Daoy (cell line): ENCODE measurements at places on chromosomes 4 and X. TPM values are rescaled to one million over a fixed set of nuclear protein-coding genes. Genes with fewer than 3 reads are reported as not detected.

Gene KCTD8
- total RNA-seq, result not detected in 2 replicates

Gene FAT1
- 38.6 and 50.2 TPM in 2 replicates for total RNA-seq

Gene GPR173
- total RNA-seq, result 0.24 and 1.2 TPM in 2 replicates

Gene PCSK1N
- 28.7 and 32.1 TPM in 2 replicates for total RNA-seq

Gene EDA2R
- total RNA-seq, result 0.40 TPM in 1 of 2 replicates, not detected in the other

Gene GUCY1A1
- 1.4 and 1.5 TPM in 2 replicates for total RNA-seq

Gene MAGEB5
- not detected in 2 replicates for total RNA-seq

Gene CXorf49
- 0.57 TPM in 1 of 2 replicates, not detected in the other for total RNA-seq

Gene ARAP2
- 0.97 and 24.1 TPM in 2 replicates for total RNA-seq

Gene TMPRSS11F
- total RNA-seq, result 0.51 and 0.69 TPM in 2 replicates

Gene CABS1
- not detected in 2 replicates for total RNA-seq

Gene COX7B2
- total RNA-seq, result 32.6 and 55.2 TPM in 2 replicates

DNA sequence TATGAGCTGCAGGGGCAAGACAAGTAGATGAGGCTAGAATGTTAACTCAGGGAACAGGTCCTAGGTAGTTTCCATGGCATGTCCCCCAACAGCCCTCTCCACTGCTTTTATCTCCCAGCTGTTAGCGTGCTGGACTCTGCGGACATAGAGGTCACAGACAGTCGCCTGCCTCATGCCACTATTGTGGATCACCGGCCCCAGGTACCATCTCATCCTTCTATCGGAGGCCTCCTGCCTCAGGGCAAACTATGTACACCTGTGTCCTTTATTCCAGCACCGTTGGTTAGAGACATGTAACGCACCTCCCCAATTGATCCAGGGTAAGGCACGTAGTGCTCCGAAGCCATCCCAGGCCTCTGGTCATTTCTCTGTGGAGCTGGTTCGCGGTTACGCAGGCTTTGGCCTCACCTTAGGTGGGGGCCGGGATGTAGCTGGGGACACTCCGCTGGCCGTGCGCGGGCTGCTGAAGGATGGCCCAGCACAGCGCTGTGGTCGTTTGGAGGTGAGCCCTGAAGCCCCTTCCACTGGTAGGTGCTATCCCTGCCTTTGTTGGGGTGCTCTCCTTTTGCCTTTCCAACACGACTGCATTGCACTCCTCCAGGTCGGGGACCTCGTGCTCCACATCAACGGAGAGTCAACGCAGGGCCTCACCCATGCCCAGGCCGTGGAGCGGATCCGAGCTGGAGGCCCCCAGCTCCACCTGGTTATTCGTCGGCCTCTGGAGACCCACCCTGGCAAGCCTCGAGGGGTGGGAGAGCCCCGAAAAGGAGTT, 2.2 kb downstream of the MAGIX start:
- DNase-seq, result no peak

DNA sequence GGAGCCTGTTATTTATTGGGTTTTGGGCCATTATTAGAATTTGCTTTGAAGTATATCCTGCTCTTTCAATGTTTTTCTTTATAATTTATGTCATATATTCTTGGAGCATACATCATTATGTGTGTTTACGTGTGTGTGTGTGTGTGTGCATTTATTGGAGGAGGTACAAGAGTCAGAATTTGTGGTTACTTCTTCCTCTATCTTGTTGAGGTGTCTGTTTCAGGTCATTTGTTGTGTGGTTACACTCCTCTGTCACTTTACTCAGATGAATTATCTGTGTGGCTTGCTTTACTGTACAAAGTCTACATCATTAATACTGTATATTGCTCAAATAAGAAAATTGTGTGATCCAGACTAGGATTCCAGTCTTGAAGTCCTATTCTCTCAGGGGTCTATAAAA, 1957.4 kb upstream of the TENM3 start:
- no peak for DNase-seq

DNA sequence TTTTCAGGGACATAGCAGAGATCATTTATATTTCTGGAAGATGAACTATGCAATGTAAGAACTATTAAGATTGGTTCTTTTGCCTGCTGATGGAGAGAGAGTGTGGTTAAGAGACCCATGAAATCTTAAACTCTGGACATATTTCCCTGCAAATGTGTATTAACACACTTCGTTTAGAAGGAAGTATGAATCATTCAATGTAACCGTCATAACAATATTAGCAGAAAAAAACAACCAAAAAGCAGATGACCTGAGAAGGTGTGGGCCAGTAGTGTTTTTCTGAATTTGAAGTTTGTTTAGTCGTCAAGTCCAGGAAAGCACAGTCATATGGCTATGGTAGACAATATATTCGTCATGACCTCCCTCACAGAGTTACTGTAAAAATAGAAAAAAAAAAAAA, 2.5 kb upstream of the TMPRSS11D start:
- no peak for DNase-seq

GRCh38 chrX:17812763-17813162, 48.3 kb downstream of the RAI2 start:
- no peak for DNase-seq

GRCh38 chrX:2632533-2633504, 58.3 kb upstream of the CD99 start:
- DNase-seq, result no peak

DNA sequence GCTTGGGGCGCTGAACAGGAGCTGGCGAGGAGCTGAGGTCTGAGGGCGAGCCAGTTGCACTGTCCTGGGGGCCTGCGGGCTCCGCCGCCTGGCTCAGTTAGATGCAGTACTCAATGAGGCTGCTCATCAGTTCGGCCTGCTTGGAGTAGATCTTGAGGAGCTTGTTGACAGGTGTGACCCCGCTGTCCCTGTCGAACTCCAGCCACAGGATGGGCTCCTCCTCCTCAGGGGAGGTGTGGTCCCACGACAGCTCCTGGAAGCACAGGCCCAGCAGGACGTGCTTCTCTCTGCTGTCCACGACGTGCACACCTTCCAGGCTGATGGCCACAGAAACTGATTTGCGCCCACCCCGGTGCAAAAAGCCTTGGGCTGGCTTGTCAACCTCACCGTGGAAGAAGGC, 16.5 kb upstream of the LAS1L start:
- DNase-seq, result no peak

- DNase-seq, result peak; percentile 92
Observed at GRCh38 chrX:48498374-48498809, 10.4 kb upstream of the PORCN start.

DNA sequence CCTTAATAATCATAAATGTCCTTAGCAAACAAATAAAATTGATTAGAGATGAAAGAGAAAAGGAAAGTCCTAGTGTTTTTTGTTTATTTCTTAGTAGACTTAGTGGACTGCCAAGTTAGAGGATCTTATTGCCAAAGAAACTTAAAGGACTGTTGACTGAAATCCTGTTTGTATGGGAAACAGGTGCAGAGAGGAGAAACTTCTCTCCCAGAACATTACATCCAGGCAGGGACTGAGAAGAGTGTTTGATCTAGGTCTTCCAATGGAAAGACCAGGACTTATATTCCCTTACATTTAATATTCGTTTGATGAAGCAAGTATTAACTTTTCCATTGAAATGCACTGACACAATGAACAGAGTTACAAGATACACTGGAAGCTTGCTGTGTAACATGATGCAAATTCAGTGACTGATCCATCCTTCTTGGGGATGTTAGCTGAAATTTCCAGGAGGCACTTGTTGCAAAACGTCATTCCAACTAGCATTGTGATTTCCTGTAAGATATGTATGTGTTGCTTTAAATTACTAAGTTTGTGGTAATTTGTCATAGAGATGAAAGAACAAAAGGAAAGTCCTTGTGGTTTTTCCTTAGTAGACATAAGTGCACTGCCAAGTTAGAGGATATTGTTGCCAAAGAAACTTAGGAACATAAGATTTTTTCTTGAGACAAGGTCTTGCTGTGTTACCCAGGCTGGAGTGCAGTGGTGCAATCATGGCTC, 505.6 kb downstream of the STIM2 start:
- no peak for DNase-seq

DNA sequence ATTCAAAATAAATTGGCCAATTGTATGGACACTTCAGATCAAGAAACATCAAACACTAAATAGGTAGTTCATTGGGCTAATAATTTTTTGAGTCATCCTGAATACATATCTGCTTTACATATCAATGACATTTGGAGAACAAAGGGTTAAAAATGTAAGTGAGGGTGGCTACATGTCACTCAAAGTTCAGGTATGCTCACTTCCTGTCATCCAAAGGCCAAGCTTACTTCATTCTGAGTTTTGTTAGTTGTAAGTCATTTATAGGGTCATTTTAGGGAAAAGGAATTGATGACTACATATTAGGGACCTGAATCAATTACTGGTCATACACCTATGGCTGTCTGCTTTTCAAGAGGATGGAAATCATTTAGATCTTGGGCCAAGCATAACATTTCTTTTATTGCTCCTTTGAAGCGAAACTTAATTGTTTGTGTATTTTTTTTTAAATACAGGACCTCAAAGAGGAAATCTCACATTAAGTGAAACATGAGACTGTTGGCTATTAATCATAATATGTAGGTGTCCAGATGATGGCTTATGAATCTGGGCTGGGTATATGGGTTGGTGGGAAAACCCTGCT, 119.2 kb upstream of the LEF1 start:
- no peak for DNase-seq

DNA sequence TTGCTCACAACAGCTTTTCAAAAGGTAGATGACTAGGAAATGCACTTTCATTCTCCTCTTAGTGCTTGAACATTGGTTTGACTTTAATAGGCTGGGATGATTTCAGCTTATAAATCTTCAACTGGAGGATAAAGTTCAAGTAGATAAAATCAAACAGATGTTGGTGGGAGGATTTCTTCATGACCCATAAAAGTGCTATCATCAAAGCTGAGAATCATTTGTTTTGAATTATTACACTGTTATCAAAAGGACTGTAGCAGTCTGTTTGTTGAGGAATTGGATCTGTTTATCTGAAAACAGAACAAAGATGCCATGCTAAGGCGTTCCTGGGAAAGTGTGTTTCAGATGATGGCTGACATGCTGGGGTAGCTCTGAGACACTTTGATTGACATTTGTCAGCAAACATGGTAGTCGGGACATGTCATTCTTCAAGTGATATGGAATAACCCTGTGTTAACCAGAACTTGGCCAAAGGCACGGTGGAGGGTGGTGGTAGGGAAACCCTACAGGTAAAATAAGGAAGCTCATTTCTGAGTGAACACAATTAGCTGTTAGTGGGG, 304.0 kb upstream of the PITX2 start:
- DNase-seq, result no peak

GRCh38 chr4:42905591-42905990, 13.1 kb downstream of the GRXCR1 start:
- no peak for DNase-seq

DNA sequence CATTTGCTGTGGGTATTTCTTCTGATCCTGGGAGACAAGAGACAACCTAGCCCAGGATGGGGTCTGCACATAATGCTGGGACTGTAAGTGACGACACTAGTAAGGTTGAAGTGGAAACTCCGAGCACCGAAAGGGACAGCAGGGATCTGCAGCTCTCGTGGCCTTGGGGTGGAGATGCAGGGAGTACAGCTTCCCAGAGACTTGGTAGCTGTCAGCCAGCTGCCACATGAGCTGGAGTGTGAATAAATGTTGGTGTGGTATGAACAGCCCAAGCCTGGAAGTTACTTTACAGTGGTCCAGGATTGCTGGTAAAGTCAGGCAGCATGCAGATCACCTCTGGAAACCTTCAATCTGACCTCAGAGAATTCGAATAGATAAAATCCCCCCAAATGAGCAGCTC, 97.6 kb downstream of the FAM193A start:
- DNase-seq, result no peak

GRCh38 chrX:129726307-129727111, 12.3 kb upstream of the XPNPEP2 start:
- DNase-seq, result peak; percentile 47

- DNase-seq, result no peak
Observed at GRCh38 chrX:119130911-119131310, 3.3 kb upstream of the KIAA1210 start.

GRCh38 chr4:78811034-78811433, 34.9 kb downstream of the BMP2K start:
- DNase-seq, result no peak

DNA sequence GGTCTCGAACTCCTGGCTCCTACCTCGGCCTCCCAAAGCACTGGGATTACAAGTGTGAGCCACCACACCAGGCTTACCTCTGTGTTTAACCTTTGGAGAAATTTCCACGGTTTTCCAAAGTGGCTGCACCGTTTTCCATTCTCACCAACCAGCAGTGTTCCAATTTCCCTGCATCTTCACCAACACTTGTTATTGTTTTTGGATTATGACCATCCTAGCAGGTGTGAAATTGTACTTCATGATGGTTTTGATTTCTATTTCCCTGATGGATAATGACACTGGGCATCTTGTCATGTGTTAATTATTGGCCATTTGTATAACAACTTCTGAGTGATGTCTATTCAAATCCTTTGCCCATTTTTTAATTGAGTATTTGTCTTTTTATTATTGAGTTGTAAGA, 2.7 kb upstream of the MAP3K15 start:
- DNase-seq, result no peak

- no peak for DNase-seq
Observed at GRCh38 chr4:183903021-183903760, 1.9 kb upstream of the STOX2 start.

- peak; percentile 70 for DNase-seq
Observed at GRCh38 chr4:7857238-7857701, 82.4 kb downstream of the AFAP1 start.

DNA sequence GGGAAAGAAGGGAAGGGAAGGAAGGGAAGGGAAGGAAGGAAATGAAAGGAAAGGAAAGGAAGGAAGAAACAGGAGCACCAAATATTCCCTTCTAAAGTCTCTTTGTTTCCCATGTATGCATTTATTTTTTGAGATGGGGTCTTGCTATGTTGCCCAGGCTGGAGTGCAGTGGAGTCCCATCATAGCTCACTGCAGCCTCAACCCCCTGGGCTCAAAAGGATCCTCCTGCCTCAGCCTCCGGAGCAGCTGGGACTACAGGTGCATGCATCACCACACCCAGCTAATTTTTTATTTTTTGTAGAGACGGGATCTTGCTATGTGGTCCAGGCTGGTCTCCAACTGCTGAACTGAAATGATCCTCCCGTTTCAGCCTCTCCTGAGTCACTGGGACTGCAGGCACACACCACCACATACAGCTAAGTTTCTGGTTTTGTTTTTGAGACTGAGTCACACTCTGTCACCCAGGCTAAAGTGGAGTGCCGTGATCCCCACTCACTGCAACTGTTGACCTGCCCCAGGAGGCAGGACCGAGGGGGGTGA, 102.8 kb downstream of the CRLF2 start:
- DNase-seq, result no peak

- no peak for DNase-seq
Observed at GRCh38 chr4:79236785-79237184, 89.1 kb downstream of the NAA11 start.
